ENCODE measurements at places on chromosomes 5 and 9.

DNA sequence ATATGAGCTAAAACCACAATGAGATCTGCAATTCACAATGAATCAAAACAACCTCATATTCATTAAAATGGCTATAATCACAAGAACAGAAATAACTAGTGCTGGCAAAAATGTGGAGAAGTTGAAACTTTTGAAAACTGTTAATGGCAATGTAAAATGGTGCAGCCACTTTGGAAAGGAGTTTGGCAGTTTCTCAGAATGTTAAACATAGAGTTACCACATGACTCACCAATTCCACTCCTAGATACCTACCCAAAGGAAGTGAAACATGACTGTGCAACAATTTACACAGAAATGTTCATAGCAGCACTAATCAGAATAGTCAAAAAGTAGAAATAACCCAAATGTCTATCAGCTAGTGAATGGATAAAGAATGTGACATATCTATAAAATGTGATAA lies 862.2 kb downstream of the DTWD2 start:
- H3K27ac ChIP-seq: no peak overlapping the region
- no peaks in the 10 kb centered on the region for H3K4me1 ChIP-seq
- DNase-seq: no peak
- no peaks in the 10 kb centered on the region for H3K27me3 ChIP-seq
- no peak overlapping the region for H3K4me3 ChIP-seq

GRCh38 chr5:72290356-72291133 lies 29.5 kb downstream of the MRPS27 start:
- DNase-seq: no peak
- peaks cover 9% of the 10 kb centered on the region for H3K4me1 ChIP-seq
- no peaks in the 10 kb centered on the region for H3K27me3 ChIP-seq

DNA sequence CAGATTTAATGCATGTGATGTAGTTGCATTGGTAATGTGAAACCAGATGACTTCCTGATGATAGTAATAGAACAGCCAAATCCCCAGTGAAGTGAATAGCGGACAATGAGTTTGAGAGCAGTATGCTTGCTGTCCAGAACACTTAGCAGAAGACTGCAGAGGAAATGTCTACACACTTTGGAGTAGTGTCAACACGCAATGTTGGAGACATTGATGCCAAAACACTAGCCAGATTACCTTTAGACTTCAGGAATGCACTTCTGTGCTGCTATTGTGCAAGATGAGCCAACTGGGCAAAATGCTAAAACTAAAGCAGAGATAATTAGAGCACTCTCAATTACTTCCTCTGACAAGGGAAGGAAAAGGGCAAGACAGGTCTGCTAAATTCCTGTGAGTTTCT lies 176.7 kb downstream of the PRDM9 start:
- no peak for DNase-seq
- no peaks in the 10 kb centered on the region for H3K4me1 ChIP-seq
- no peak overlapping the region for H3K27ac ChIP-seq
- H3K36me3 ChIP-seq: no peaks in the 10 kb centered on the region
- no peak overlapping the region for H3K4me3 ChIP-seq

- no peaks in the 10 kb centered on the region for H3K4me1 ChIP-seq
- no peak overlapping the region for H3K4me3 ChIP-seq
- no peaks in the 10 kb centered on the region for H3K36me3 ChIP-seq
Observed at GRCh38 chr9:2461892-2462291, 159.7 kb upstream of the VLDLR start.

DNA sequence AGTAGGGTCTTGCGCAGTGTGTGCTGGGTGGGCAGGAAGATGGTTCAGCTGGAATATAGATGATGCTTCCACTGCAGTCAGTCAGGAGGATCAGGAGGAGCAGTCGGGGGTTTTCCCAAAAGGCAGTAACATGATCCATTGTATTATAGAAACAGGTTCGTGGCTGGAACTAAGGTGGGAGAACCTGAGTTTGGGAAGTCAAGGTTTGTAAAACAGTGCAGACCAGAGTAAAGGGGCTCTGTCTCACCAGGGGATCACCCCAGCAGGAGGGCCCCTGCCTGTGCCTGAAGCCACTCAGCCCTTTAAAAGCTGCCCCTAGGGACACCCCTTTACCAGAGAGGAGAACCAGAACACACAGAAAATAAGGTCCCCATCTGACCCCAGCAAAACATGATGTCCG lies 213.4 kb downstream of the AUH start:
- H3K36me3 ChIP-seq: no peaks in the 10 kb centered on the region
- no peak overlapping the region for H3K4me3 ChIP-seq
- no peak overlapping the region for H3K27ac ChIP-seq
- DNase-seq: no peak
- no peaks in the 10 kb centered on the region for H3K27me3 ChIP-seq

- H3K4me1 ChIP-seq: no peaks in the 10 kb centered on the region
- DNase-seq: no peak
- H3K4me3 ChIP-seq: no peak overlapping the region
- peak overlapping the region; percentile 11 for H3K27ac ChIP-seq
- H3K36me3 ChIP-seq: no peaks in the 10 kb centered on the region
- H3K27me3 ChIP-seq: no peaks in the 10 kb centered on the region
Observed at GRCh38 chr5:76683816-76684731, 31.9 kb upstream of the F2R start.

- H3K27ac ChIP-seq: no peak overlapping the region
- H3K4me1 ChIP-seq: no peaks in the 10 kb centered on the region
- DNase-seq: no peak
- no peaks in the 10 kb centered on the region for H3K36me3 ChIP-seq
Observed at GRCh38 chr9:108687006-108687987, 168.5 kb downstream of the ACTL7B start.

GRCh38 chr9:128250839-128251731 lies 24.7 kb downstream of the GOLGA2 start:
- H3K27me3 ChIP-seq: no peaks in the 10 kb centered on the region
- peak overlapping the region; percentile 49 for H3K4me3 ChIP-seq
- H3K27ac ChIP-seq: no peak overlapping the region

GRCh38 chr9:134209731-134210311 lies 45.5 kb upstream of the RNU6ATAC start:
- peaks cover 14% of the 10 kb centered on the region for H3K4me1 ChIP-seq
- H3K27me3 ChIP-seq: no peaks in the 10 kb centered on the region
- no peak overlapping the region for H3K4me3 ChIP-seq

DNA sequence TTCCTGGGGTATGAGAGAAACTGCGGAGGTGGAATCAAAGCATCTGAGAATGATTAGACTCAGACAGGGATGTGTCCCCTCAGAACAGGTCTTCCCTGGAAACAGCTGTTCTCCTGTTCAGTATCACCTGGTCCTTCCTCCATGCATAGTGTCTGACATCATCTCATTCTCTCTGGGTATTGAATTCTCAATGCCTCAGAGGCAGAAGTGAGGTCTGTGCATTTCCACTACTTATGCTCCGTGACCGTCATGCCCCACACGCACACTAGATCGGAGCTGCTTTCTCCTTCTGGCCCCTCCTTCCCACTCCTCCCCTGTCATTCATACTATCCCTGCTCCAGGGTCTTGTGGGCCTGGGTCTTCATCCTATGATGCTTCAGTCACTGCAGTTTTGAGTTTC lies 61.4 kb upstream of the DAB2IP start:
- no peak for DNase-seq
- H3K36me3 ChIP-seq: no peaks in the 10 kb centered on the region
- no peaks in the 10 kb centered on the region for H3K27me3 ChIP-seq
- H3K27ac ChIP-seq: no peak overlapping the region
- H3K4me1 ChIP-seq: no peaks in the 10 kb centered on the region

DNA sequence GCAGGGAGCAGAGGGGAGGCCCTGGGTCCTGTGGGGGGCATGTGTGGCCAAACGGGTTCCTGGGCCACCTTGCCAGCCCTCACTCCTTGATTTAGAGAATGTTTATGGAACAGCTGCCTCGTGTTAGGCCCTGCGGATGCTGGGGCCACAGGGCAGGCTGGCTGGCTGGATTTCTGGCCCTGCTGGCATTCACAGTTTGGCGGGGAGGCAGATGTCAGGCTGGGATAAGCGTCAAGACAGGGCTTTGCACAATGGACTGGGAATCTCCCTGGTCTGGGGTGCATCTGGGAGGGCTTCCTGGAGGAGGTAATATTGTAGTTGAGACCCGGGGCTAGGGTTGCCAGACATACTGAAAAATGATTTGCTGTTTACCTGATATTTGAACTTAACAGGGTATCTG lies 13.8 kb downstream of the NCS1 start:
- H3K27ac ChIP-seq: peak overlapping the region; percentile 91
- no peak overlapping the region for H3K4me3 ChIP-seq
- H3K27me3 ChIP-seq: no peaks in the 10 kb centered on the region
- no peak for DNase-seq
- H3K36me3 ChIP-seq: no peaks in the 10 kb centered on the region

DNA sequence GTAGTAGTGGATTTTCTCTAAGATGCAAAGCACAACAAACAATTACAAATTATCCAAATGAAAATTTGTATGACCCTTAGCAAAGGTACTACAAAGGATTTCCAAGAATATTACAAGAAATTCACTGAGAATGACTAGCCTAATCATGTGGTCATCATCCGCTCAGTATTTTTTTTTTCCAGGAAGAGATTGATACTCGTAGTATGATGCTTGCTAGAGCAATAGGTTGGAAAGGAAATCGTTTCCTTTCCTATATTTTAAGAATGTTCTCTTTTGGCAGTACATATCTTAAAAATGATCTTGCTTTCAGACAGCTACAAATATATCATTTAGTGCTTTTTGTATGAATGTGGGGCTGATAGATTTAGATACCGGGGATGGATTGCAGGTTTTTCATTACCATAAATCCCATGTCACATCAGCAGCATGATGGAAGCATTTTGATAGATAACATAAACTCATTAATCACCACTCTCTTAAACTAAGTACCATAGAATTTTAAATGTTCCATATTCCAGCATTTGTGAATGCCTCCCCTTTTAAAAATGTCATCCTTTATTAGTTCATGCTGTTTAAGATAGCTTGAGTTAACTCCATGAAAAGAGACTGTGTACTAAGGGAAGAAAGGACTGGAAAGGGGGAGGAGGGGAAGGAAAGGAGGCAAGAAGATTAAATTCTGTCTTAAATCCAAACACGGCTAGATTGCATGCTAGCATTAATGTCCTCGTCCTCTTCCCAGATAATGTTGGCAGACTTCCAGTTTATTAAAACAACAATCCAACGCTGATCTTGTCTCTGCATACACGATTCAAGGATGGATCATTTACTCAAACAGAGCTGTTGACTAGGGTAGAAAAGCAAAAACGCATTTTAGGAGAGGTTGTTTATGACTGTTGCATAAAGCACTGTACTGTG lies 311.7 kb upstream of the ZNF608 start:
- no peak for DNase-seq
- H3K36me3 ChIP-seq: no peaks in the 10 kb centered on the region
- no peaks in the 10 kb centered on the region for H3K4me1 ChIP-seq
- no peak overlapping the region for H3K27ac ChIP-seq
- no peaks in the 10 kb centered on the region for H3K27me3 ChIP-seq
- H3K4me3 ChIP-seq: no peak overlapping the region

GRCh38 chr5:168796593-168797580 lies 217.7 kb upstream of the PANK3 start:
- DNase-seq: no peak
- no peak overlapping the region for H3K27ac ChIP-seq
- no peak overlapping the region for H3K4me3 ChIP-seq
- no peaks in the 10 kb centered on the region for H3K36me3 ChIP-seq
- H3K4me1 ChIP-seq: peaks cover 20% of the 10 kb centered on the region
- H3K27me3 ChIP-seq: no peaks in the 10 kb centered on the region

DNA sequence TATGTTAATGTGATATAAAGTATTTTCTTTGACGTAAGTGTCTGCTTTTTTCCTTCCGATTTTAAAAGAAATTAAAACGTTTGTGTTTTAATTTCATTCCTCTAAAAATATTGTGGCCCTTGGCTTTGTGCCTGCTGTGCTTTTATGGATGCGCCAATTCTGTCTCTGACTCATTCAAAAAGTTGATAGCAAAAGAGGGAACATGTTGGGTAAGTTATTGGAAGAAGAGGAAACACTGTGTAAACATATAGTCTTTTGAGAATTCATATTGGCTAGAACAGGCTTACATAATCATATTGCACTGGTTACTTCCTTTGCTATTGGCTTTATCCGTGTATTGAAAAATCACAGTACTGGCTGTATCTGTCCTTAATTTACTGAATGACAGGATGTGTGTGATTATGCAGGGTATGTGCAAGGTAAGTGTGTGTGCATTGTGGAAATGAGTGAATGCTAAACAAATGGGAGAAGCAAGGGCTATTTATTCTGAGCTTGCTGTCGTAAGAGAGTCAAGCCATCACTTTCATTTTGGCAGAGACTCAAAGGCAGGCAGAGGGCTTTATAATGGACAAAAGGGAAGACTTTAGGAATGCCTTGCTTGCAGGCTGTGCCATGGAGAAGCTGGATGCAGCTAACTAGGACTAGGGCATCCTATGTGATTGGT lies 67.8 kb downstream of the SGCD start:
- peak overlapping the region; percentile 16 for H3K27ac ChIP-seq
- H3K36me3 ChIP-seq: no peaks in the 10 kb centered on the region
- DNase-seq: peak; percentile 38
- peaks cover 37% of the 10 kb centered on the region for H3K4me1 ChIP-seq
- no peaks in the 10 kb centered on the region for H3K27me3 ChIP-seq

DNA sequence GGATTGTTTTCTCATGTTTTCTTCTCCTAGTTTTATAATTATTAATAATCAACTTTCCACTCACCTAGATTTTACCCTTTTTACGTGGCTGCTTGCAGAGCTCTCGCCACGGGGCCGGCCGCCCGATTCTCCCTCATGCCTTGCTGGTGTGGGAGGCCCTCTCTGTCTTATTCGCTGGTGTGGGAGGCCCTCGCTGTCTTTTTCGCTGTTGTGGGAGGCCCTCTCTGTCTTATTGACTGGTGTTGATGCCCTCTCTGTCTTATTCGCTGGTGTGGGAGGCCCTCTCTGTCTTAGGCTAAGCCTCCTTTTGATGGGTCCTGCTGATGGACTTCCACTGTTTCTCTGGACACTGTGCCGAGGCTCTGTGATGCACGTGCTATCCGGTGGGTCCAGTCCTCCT lies 161.3 kb upstream of the IRX2 start:
- no peaks in the 10 kb centered on the region for H3K36me3 ChIP-seq
- no peak for DNase-seq
- no peaks in the 10 kb centered on the region for H3K4me1 ChIP-seq
- H3K27ac ChIP-seq: no peak overlapping the region

GRCh38 chr9:5002811-5003210 lies 17.7 kb downstream of the JAK2 start:
- H3K4me1 ChIP-seq: peaks cover under 1% of the 10 kb centered on the region
- no peaks in the 10 kb centered on the region for H3K36me3 ChIP-seq
- no peaks in the 10 kb centered on the region for H3K27me3 ChIP-seq
- H3K27ac ChIP-seq: no peak overlapping the region

GRCh38 chr5:98588215-98588614 lies 185.2 kb upstream of the RGMB start:
- H3K4me1 ChIP-seq: peaks cover 6% of the 10 kb centered on the region
- H3K27ac ChIP-seq: no peak overlapping the region
- no peaks in the 10 kb centered on the region for H3K36me3 ChIP-seq
- H3K27me3 ChIP-seq: no peaks in the 10 kb centered on the region
- H3K4me3 ChIP-seq: no peak overlapping the region

Data from adrenal gland (tissue), 19 donors.